Endothelial cell of umbilical vein (primary cell): ENCODE measurements at places on chromosomes 12 and 14. TPM values are rescaled to one million over a fixed set of nuclear protein-coding genes. Genes with fewer than 3 reads are reported as not detected.

DNA sequence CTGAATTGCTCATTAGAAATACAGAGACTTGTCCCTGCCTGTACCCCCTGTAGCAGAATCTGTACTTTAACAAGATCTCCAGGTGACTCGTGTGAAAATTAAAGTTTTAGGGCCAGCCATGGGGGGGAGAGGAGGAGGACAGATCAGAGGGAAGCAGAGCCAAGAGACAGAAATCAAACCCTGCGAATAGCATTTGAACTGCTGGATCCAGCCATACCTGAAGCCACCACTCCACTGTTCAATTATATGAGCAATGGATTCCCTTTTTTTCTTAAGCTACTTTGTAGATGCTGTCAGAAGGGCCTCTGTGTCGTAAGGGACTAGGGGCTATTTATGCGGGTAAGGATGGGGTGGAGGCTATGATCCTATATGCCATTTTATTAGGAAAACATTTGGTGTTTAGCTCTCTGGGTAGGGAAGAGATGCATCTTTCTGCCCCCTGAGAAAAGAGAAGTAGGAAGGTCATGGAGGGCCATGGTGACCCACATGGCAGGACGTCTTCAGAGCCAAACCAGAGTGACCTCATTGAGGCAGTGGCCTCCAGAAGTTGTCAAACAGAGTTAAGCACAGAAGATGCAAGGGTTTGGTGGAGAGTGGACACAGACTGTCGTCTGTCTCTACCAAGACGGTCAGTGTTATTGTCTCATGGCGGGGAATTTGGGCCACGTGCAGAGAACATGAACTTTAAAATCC lies 203.9 kb downstream of the PHETA1 start:
- DNase-seq: no peak

DNA sequence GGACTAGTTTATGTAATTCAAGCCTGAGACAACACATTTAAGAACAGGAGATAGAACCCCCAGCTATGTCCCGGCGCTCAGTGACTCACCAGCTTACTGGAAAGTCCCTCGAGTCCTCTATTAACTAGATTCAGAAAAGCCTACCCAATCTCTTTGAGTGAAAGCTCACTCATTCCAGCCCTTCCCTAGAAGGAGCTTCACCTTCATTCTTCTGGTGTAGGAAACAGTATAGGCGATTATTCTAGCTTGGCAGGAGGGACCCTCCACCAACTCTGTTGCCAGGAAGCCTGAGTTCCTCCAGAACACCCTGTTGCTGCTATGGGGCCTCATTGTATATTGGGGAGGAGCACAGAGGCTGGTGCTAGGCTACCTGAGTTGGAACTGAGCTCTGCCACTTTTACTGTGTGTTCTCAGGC lies 57.2 kb upstream of the AEBP2 start:
- peak; percentile 65 for DNase-seq

DNA sequence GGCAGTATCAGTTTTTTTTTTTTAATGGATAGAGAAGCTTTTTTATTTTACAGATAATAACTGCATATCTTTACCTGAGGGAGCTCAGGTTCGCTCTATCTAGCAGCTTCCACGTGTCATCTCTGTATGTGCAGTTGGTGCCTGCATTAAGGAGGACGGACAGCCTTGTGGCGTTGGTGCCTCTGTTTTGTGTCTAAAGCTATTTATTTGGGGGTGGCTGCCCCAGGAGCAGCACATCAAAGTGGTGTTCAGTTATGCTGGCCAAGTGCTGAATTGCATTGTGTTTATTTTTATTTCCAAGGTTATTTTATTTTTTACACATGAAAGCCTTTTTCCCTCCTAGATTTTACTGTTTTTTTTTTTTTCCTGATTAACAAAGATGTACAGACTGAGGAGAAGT lies 59.7 kb downstream of the RASSF3 start:
- DNase-seq: peak; percentile 41

PPM1H gene
- 4.9 and 7.2 TPM in 2 replicates for total RNA-seq
